ENCODE measurements at places on chromosomes 1 and 21.
A peak's percentile ranks its signal among the peaks of the same experiment; 100 is the strongest.

DNA sequence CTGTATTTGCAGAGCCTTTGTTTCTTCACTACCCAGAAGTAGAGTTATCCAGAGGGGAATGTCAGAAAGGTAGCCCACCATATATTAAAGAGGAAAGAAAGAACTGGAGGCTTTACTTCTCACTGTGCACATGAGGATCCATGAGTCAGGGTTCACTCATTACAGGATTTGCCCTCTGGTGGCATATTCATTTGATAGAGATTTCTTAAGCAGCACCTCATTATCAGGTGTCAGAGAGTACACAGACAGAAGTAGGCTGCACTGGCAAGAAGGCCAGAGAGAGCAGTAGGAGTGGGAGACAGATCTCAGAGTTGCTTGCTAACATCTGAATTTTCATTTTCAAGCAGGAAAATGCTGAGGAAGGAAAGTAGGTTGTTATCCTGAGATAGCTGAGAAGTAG, 123.8 kb downstream of the PIK3R3 start:
- no peak for DNase-seq

- DNase-seq = no peak
Measured at GRCh38 chr1:174358344-174358743, 89.4 kb upstream of the GPR52 start.

DNA sequence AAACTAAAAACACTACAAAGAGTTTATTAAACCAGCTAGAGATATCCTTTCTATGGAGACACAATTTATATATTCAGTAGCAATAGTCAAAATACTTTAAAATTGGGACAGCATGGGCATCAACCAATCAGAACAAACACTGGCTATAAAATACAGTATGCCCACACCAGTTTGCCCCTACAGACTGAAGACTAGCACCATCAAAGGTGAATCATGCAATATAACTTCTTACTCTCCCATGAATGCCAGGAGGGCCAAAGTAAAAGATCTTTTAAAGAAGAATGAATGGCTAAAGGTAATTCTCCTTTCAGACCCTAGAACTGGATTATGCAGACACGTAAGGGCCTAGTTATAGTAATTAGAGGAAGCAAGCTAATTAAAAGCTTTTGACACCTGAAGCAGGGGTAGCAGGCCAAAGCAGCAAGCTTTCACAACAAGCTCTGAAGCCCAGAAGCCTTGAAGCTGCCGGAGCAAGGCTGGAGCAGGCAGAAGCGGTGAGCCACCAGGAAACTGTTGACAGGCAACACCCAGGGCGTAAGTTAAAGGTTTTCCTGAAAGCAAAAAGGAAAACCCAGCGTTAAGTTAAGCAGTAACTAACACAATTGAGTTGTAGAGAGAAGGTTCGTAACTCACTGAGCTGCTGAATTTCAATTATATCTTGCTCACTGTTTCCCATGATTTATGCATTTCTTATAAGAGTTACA, 99.3 kb downstream of the CDC42BPA start:
- DNase-seq = no peak

DNA sequence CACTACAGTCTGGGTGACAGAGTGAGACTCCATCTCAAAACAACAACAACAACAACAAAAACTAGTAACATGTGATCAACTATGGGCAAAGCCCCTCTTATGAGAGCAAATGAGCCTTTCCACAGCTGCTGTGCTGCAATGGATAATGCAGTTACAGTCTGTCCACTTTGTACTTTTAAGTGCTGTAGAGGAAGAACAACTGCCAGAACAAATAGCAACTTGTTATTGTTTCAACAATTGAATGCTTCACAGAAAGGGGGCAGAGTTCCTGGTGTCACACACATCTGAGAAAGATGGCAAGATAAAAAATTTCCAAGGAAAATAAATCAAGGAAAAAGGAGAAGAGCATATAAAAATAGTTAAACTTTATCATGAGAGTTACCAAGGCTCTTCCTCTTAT, 243.6 kb upstream of the DMRTA2 start:
- DNase-seq = no peak

DNA sequence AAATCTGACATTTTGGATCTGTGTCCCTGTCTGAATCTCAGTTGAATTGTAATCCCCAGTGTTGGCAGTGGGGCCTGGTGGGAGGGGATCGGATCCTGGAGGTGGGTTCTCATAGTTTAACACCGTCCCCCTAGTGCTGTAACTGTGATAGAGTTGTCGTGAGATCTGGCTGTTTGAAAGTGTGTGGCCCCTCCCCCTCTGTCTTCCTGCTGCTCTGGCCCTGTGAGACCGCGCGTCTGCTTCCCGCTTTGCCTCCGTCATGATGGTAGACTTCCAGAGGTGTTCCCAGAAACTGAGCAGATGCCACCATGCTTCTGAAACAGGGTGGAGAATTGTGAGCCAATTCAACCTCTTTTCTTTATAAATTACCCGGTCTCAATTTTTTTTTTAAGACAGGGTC, 25.0 kb downstream of the AGPAT3 start:
- no peak for DNase-seq

- DNase-seq = no peak
Measured at GRCh38 chr1:25873120-25873519, 2.4 kb downstream of the PAQR7 start.

- no peak for DNase-seq
Measured at GRCh38 chr1:17929224-17929623, 174.1 kb downstream of the ACTL8 start.

- no peak for DNase-seq
Measured at GRCh38 chr1:12454406-12455391, 163.3 kb downstream of the DHRS3 start.

GRCh38 chr1:60503266-60503925, 429.8 kb upstream of the C1orf87 start:
- DNase-seq = peak; percentile 77

GRCh38 chr1:34547046-34547674, 207.7 kb upstream of the GJB5 start:
- peak; percentile 16 for DNase-seq

GRCh38 chr1:43773821-43774220, 66.5 kb downstream of the ST3GAL3 start:
- DNase-seq = no peak

DNA sequence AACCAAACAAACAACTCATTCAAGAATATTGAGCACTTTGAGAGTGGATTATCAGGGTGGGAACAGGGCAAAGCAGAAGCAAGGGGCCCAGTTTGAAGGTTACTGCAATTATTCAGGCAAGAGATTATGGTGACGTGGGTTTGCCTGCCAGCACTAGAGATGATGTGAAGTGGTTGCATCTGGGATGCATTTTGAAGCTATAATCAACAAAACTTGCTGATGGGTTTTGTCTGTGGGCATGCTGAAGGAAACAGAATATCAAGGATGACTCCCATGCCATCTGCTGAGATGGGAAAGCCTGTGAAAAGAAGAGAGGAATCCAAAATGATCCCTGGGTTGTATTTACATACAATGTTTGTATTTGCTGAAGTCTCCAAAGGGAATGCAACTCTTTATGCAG, 224.3 kb upstream of the GREM2 start:
- DNase-seq = no peak

GRCh38 chr1:204858363-204858821, 12.3 kb upstream of the NFASC start:
- DNase-seq = peak; percentile 78

GRCh38 chr1:43021547-43022474, 63.1 kb upstream of the SLC2A1 start:
- DNase-seq = no peak

GRCh38 chr1:87243573-87243972, 85.1 kb upstream of the LMO4 start:
- DNase-seq = no peak

GRCh38 chr1:24415910-24416665, 486 bp downstream of the NIPAL3 start:
- no peak for DNase-seq

DNA sequence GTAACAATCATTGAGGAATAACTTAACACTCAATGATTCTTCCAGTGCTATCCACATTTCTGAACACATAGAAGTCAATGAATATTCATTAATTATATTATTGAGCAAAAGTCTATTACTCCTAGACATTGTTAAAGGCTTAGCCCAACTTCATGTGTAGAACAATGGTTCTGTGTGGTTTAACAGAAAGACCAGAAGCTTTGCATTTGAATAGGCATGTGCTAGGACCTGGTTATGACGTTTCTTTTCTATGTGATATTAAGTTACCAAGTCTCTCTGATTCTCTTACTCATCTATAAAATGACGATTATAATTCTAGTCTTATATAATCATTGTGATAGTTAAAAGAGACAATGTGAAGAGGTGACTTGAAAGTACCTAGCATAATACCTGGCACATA, 5.2 kb downstream of the NTMT2 start:
- no peak for DNase-seq

GRCh38 chr1:14094611-14095400, 394.8 kb downstream of the PRDM2 start:
- no peak for DNase-seq

GRCh38 chr21:45085700-45086099, 11.3 kb downstream of the ADARB1 start:
- DNase-seq = no peak

- DNase-seq = no peak
Measured at GRCh38 chr1:70587872-70588366, 176.9 kb downstream of the CTH start.

- no peak for DNase-seq
Measured at GRCh38 chr21:23021481-23021880, 2023.3 kb downstream of the NCAM2 start.

DNA sequence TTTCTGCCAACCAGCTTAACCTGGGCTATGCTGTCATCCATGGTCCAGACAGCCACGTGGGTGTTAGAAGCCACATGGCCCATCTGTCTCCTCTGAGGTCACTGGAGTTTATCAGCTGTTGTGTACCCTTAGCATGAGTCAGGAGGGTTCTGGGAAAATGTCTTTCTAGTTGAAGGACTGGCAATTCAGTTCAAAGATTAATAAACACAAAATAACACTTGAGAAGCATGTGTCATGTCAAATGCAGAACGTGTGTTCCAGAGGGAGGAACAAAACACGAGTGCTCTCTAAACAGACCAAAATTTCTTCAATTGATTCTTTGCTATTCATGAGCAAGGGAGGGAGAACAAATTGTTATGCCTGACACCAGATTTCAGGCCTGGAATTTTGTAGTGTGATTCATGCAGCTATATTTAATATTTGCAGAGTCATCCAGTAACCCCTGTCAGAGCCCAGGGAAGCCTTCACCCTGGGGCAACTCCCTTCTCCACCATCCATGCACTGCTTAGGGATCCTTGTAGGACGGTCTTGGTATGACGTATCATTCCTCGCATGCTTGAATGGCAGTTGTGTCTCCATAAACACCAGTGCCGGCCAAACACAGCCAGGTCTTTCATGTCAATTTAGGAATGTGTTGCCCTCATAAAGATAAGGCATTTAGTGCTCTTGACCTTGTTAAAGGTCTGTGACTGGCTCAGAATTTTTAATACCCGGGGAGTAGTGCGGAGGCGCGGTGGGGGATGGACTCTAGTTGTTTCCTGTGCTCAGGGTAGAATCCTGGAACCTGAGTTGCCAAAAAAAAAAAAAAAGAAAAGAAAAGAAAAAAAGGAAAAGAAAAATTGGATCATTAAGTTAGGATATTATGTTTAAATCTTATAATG, 27.7 kb upstream of the DYRK1A start:
- peak; percentile 77 for DNase-seq

DNA sequence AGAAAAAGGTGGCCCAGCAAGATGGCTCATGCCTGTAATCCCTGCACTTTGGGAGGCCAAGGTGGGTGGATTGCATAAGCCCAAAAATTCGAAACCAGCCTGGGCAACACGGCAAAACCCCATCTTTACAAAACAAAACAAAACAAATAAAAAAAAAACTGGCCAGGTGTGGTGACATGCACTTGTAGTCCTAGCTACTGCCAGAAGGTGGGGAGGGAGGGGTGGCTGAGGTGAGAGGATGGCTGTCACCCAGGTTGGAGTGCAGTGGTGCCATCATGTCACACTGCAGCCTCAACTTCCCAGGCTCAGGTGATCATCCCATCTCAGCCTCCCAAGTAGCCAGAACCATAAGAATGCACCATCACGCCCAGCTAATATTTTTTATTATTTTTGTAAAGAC, 22.8 kb downstream of the RERE start:
- no peak for DNase-seq

DNA sequence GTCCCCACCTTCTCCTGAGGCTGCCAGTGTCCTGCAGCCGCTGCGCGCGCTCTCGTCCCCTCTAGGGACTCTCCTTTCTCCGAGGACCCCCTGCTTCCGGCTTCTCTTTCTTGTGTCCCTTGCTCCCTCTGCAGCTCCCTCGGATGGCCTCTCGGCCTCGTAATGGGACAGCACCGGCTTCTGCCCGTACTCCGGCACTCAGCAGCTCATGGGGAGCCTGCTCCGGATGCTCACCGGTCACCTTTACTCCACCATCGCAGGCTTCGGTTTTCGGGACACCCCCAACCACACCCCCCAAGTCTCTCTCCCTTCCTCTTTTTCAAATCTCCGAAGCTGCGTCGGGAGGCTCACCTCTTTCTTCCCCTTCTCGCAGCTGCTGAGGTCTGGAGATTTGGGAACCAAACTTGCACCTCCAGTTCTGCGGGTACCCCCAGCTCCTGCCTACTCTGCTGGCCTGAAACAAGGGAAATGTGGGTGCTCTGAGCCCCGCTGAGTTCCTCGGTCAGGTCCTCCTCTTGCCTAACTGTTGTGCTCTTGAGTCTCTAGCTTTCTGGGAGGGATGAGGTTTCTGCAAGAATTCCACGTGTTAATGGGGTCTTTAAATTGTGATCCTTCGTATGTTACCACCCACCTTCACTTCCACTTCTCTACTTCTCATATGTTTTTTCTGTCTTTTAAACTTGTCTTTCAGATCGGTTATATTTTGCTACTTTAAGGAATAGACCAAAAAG, 930 bp downstream of the CDC14A start:
- DNase-seq = no peak

GRCh38 chr1:32063261-32063681, 9.5 kb upstream of the TMEM39B start:
- DNase-seq = peak; percentile 86

GRCh38 chr1:89525169-89525855, 683 bp downstream of the LRRC8B start:
- DNase-seq = peak; percentile 14

- DNase-seq = no peak
Measured at GRCh38 chr1:41804176-41804575, 114.5 kb downstream of the HIVEP3 start.

DNA sequence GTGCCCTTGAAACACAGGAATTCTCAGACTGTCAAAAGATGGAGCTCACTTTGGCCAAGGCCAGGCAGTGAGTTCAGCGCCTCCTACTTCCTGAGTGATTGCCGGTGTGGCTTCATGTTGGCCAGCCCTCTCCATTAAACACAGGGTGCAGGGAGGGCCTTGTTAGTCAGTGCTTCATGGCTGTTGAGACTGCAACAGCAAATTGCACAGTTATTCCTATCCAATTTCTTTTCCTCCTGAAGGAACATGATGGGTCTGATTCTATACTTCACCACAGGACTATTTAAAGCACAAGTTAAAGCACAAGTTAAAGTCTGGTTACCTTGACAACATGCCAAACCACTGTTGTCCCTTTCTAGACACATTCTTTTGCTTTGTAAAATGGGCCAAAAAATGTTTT, 156.6 kb downstream of the SIPA1L2 start:
- DNase-seq = peak; percentile 20
